ENCODE measurements at places on chromosomes 16 and 17.

- no peak for DNase-seq
Measured at GRCh38 chr17:39138431-39139160, 12.8 kb downstream of the PLXDC1 start.

- no peak for DNase-seq
Measured at GRCh38 chr17:34727601-34728000, 148.2 kb downstream of the TMEM132E start.

DNA sequence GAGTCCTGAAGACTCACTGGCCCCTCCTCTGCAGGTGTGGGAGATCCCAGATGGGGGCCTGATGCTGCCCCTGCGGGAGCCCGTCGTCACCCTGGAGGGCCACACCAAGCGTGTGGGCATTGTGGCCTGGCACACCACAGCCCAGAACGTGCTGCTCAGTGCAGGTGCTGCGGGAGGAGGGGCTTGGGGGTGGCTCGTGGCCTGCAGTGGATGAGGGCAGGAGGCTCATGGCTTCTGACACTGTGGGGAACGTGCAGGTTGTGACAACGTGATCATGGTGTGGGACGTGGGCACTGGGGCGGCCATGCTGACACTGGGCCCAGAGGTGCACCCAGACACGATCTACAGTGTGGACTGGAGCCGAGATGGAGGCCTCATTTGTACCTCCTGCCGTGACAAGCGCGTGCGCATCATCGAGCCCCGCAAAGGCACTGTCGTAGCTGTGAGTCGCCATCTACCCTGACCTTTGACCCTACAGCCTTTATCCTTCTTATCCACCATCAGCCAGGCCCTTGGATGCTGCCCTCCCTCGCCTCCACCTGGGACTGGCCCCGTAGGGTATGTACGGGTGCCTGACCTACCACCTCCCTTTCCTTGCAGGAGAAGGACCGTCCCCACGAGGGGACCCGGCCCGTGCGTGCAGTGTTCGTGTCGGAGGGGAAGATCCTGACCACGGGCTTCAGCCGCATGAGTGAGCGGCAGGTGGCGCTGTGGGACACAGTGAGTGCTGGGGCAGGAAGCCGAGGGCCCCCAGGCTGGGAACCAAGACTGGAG lies 3.6 kb downstream of the CORO1A start:
- DNase-seq: peak; percentile 57

- no peak for DNase-seq
Measured at GRCh38 chr17:17175917-17176316, 30.2 kb downstream of the PLD6 start.

DNA sequence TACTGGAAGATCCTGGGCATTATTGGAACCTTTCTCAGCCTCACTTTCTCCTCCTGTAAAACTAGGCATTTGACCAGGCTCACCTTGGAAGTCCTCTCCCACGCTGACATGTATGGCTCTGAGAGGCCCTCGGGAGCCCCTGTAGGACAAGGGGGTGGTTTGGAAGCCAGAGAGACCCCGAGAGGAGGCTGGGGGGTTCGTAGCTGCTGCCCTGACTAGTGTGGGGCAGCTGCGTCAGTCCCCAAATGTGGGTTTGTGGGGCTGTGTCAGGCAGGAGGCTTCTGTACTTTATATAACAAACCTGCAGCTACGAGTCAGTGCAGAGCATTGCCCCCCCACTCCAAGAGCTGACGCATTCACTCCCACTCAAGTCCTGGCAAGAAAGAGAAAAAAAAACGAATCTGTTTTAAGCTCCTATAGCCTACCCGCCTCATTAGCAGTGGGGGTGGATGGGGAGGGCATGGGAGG lies 1.8 kb downstream of the CX3CL1 start:
- no peak for DNase-seq

GRCh38 chr17:19317359-19318095 lies 45.0 kb downstream of the B9D1 start:
- DNase-seq: peak; percentile 88

GRCh38 chr16:88694221-88695087 lies 8.1 kb upstream of the SNAI3 start:
- DNase-seq: no peak

GRCh38 chr17:79648181-79648831 lies 37.5 kb upstream of the RBFOX3 start:
- DNase-seq: no peak

DNA sequence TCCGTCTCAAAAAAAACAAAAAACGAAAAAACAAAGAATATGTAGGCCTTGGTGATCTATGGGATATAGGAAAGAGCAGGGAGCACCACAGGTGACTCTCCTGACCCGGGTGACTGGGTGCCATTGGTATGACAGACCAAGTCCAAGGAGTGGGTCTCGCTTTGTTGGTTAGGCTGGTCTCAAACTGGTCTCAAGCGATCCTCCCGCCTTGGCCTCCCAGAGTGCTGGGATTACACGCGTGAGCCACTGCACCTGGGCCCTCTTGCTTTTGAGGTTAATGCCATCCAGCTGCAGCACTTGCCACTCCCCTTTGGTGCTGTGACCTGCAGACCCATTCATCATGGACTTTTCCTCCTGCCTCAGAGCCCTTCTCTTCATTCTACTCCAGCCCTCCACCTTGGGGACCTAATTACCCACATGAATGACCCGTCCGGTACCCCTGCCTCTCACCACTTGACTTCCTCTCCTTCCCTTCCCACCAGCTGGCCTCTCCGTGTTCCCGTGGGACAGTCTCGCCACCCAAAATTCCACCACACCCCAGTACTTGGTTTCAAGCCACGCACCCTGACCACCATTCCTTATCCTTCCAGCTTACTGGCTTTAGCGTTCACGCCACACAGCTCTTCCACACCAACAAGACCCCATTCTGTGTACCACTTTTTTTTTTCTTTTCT lies 3.2 kb upstream of the UBE2G1 start:
- DNase-seq: no peak

DNA sequence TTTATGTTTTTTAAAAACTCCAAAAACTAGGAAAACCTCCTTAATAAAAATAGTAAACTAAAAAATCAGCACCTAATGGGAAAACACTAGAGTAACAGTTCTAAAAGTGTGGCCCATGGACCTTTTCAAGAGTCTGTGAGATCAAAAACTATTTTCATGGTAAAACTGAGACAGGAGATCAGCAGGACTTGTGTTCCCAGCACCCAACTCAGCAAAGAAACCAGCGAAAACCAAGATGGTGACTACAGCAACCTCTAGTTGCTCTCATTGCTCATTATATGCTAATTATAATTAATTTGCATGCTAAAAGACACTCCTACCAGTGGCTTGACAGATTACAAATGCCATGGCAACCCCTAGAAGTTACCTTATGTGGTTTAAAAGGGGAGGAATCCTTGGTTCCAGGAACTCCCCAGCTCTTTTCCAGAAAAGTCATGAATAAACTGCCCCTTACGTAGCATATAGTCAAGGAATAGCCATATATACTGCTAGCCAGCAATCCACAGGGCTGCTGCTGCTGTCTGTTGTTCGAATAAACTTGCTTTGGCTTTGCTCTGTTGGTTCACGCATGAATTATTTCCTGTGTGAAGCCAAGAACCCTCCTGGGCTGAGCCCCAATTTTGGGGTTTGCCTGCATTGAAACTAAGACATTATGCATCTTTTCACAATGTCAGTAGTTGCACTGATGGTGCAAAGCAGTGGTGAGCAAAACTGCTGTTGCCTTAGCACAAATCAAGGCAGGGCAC lies 12.4 kb downstream of the CMTR2 start:
- no peak for DNase-seq

DNA sequence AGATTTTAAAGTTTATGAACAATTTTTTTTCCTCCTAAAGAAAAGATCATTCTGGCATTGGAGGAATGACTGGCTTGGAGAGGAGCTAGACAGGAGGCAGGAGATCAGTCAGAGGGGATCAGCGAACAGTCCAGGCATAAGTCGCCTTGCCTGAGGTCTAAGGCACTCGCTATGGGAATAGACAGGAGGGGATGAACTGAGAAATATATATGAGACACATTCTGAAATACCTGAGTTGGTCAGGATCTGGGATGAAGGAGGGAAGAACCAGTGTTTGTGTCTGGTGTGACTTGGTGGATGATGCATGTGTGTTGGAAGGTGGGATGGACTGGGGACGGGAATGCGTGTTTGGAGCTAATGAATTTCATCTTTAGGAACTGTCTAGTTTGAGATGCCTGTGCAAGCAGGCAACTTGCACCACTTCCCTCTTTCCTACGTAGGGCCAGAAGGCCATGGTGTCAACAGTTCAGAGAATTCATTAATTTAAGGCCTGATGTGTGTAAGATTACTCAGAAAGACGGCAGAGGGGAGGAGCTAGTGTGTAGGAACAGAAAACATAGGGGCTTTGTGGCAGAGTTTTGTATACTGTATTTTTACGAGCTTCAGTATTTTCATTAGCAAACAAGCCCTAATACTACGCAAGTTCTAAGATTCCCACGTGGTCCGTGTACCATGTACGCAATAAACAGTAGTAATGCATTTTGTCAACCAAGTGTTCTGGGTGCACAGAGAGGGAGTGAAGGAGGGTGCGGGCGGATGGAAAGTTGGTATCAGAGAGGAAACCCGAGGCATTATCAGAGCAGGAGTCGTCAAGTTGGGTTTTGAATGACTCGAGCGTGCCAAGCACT lies 825 bp downstream of the HEATR6 start:
- peak; percentile 61 for DNase-seq
